RWPE1 (cell line): ENCODE measurements at places on chromosomes 2 and 18.

GRCh38 chr2:10048501-10049171, 5.3 kb downstream of the KLF11 start:
- peak; percentile 36 for DNase-seq

DNA sequence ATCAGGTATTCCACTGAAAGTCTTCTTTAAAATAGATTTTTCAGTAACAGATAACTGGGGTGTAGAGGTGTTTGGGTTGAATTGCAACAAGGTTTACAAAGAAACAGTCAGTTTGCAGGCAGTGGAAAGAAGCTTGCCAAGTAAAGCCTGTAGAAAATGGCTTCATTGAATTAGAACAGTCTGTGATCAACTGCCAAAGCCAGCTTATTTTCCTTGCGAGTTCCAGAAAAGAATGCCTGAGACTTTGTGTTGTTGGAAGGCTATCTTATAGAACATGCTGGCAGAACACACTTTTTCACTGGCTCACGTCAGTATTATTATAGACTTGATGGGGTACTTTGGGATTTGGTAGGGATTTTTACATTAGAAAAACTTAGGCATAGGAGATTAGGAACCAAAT, 601.0 kb downstream of the XIRP2 start:
- DNase-seq: no peak

- DNase-seq: no peak
Measured at GRCh38 chr18:524466-524865, 24.0 kb upstream of the COLEC12 start.

- DNase-seq: no peak
Measured at GRCh38 chr2:200223205-200223784, 83.2 kb upstream of the SPATS2L start.

GRCh38 chr18:56036741-56037140, 448.7 kb upstream of the TCF4 start:
- no peak for DNase-seq
